ENCODE measurements at places on chromosomes 5 and 9. TPM values are rescaled to one million over a fixed set of nuclear protein-coding genes. Genes with fewer than 3 reads are reported as not detected.

The AP3B1 gene
- total RNA-seq, result 53.8 TPM

The PPP2R2B gene
- not detected for total RNA-seq

The GZMA gene
- total RNA-seq, result not detected

The TMOD1 gene
- 1.9 TPM for total RNA-seq

The FOXD4L6 gene
- total RNA-seq, result 0.07 TPM

The SLC1A1 gene
- 0.10 TPM for total RNA-seq

The GNA14 gene
- not detected for total RNA-seq
